ENCODE measurements at places on chromosomes 6 and 20.

GRCh38 chr6:5315881-5316280 is 54.6 kb downstream of the FARS2 start:
- no peak for DNase-seq

- no peak for DNase-seq
Measured at GRCh38 chr6:13472099-13472498, 15.3 kb downstream of the GFOD1 start.

DNA sequence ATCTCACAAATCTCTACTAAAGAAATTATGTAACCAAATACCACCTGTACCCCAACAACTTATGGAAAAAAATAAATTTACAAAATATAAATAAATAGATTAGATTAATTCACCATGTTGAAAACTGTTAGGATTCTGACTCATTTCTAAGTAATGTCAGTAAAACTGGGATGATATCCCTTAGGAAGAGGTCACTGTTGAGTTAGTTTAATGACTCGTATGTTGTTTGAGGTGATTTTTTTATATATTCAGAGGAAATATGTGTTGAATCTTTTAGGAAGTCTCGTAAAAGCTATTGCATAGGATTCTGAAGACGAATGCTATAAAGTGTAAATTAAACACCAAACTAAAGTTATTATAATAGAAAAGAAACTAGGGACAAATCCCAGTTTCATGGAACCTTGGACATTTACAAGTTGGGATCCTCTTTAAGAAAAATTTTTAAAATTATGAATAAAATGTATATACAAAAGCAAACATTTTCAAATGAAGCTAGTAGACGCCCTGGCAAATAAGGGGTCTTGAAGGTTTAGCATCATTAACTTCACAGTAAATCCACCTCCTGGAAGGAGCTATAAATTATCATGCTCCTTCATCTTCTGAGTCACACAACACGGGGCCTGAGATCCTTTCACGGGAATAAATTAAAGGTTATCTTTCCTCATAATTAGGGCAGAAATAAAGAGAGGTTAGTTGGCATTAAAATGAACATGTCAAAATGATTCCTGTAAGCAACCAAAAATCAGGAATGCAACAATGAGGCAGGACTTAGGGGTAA is 37.0 kb upstream of the POU3F2 start:
- DNase-seq, result no peak

GRCh38 chr6:1130709-1131108 is 181.2 kb upstream of the FOXQ1 start:
- DNase-seq, result no peak

DNA sequence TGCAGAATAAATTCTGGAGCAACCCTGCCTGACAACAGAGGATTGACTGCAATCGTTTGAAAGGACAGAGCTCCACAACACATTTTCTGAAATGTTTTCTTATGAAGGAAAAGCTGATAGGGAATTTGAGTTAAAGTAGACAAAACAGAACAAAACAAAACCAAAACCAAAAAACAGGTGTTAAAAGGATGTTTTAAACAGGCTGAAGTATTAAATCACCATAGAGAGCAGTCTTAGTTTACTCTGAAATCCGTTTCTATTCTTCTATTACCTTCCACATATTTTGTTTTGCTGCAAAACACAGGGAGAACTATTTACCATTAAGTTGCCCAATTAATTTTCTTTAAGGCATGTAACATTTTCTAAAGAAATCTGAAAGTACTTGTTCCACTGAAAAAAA is 93.4 kb upstream of the MLIP start:
- DNase-seq, result no peak

DNA sequence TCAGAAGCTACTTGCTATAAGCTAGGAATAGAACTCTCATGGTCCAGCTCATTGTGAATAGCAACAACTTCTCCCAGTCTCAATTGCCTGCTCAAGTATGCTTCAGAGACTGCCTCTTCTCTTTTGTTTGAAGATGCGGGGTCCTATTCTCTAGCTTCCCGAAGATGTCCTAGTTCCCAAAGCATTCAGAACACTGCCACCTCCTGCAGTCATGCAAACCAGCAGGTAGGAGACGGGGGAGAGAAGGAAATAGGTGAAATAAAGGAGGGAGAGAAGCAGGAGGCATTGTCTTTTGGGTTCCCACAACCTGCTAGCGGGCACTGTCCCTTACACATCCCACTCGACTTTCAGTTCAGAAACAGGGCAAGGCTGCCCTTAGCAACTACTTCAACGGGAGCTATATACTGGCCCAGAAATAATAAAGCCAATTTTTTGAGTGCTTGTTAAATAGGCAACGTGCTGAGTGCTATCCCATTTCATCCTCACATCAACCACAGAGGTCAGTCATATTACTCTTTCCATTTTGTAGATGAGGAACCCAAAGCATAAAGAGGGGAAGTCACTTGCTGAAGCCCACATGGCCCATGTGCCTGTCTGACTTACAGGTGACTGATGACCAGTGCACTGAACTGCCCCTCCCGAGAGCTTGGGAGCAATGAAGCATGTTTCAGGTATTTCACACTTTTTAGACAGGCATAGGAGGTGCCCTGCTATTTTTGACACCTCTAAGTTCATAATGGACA is 61.9 kb upstream of the ATXN1 start:
- DNase-seq, result no peak
